Ascending aorta (tissue), 2 donors: ENCODE measurements at places on chromosomes 7 and 10.

DNA sequence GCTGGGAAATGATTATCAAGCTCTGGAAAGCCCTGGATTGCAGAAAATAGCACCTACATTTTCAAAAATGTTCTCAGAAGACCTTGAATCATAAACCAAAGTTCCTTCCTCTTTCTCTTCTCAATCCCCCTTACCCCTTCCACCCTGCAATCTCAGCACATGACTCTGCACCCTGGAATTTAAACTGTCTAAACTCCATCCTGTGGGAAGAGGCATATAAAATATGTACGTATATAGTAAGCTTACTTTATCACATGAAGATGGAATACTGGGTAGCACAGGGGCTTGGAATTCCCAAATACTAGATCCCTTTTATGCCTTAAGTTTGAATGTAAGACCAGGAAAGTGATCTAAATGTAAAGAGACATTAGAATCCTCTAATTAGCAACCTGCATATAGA, 7.7 kb downstream of the AGMO start:
- DNase-seq, result no peak

DNA sequence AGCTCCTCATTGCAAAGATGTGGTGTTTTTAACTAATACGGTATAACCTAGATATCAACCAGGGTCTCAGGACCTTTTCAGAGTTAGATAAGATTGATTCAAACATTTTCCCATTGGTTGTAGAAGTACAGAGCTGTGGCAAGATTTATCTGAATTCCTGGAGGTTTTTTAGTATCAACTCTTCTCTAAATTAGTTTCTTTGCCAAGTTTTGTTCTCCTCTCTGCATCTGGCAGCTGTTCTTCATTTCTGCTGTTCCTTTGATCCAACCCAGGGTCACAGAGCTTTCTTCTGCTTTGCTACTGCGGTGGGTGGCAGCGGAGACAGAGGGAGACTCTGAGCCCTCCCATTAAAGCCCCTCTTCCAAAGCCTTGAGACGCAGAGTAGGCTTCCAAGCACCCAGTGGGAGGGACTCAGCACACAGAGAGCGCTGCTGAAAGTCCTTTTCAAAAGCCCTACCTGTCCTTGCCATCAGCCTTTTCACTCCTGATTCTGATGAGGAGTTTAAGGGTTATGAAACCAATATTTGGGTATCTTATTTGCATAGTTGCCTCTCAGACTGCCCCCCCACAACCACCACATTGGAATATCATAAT, 146.3 kb upstream of the EEPD1 start:
- no peak for DNase-seq

- peak; percentile 78 for DNase-seq
Observed at GRCh38 chr7:104979167-104979841, 34.7 kb upstream of the KMT2E start.

- DNase-seq, result no peak
Observed at GRCh38 chr10:91796331-91797047, 1.7 kb upstream of the TNKS2 start.

GRCh38 chr7:136741941-136742340, 126.5 kb upstream of the CHRM2 start:
- DNase-seq, result no peak

- no peak for DNase-seq
Observed at GRCh38 chr10:74034301-74034700, 36.4 kb downstream of the VCL start.

- DNase-seq, result no peak
Observed at GRCh38 chr7:101870361-101871062, 53.1 kb downstream of the CUX1 start.

DNA sequence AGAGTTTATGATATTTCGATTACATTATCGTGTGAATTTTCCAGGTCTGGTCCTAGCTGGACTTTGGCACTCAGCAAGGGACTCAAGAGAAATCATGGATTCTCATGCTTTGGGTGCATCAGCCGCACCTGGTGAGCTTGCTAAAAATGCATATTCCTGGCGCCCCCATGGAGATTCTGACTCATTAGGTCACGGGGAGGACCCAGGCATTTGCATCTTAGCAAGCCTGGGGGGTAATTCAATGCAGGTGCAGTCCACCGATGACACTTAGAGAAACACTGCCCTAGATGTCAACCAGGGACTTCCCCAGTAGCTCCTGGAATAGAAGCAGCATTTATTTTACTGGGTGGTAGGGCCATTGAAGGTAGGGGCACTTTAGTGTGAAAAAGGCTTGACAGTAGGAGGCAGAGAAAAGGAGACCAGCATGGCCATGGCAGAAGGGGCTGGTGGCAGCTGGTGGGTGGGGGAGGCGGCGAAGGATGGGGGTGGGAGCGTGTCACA, 29.9 kb upstream of the PDCD4 start:
- no peak for DNase-seq

- no peak for DNase-seq
Observed at GRCh38 chr7:71019706-71020105, 112.2 kb upstream of the GALNT17 start.

DNA sequence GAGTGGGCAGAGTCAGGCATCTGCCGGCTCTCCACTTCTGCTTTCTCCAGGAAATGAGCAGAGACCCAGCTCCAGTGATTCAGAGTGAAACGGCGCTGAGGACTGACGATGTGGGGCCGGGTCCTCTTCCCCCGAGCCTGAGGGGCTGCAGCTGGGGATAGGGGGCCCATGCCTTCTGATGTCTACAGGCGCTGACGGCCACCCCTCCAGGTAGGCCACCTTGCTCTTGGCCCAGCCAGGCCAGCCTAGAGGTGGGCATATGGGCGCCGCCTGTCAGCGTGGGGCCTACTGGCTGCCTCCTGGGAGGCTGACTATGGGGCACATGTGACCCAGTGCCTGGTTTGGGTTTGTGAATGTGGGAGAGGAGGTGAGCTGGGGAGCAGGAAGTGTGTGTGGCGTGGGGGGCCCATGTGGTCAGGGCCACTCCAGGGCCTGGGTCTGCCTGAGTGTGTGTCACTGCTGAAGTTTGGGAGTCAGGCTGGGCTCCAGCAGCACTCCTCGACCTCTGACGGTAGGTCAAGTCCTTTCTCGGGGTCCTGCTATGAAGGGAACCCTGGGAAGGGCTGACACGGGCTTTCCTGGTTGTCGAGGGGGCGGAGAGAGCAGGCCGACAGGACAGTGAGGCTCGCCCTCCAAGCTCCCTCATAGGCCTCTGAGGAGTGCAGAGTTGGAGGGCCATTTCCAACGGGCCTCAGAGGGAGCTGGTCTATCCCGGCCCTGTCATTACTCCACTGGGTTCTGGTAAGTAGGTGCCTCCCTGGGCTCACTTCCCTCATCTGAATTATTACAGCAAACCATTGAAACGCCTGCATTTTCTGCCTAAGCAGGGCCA, at the start of gene WDFY4:
Gene WDFY4 (plus strand): TSS at position 82 of the 832 bp plus-strand sequence. CDS start 24,860 bp downstream, outside the sequence.
- DNase-seq, result no peak

GRCh38 chr10:116836083-116836482, 13.2 kb upstream of the ENO4 start:
- DNase-seq, result no peak

- DNase-seq, result peak; percentile 82
Observed at GRCh38 chr10:24383681-24384106, 174.8 kb downstream of the KIAA1217 start.

- DNase-seq, result no peak
Observed at GRCh38 chr7:156014808-156015207, 202.5 kb upstream of the SHH start.

DNA sequence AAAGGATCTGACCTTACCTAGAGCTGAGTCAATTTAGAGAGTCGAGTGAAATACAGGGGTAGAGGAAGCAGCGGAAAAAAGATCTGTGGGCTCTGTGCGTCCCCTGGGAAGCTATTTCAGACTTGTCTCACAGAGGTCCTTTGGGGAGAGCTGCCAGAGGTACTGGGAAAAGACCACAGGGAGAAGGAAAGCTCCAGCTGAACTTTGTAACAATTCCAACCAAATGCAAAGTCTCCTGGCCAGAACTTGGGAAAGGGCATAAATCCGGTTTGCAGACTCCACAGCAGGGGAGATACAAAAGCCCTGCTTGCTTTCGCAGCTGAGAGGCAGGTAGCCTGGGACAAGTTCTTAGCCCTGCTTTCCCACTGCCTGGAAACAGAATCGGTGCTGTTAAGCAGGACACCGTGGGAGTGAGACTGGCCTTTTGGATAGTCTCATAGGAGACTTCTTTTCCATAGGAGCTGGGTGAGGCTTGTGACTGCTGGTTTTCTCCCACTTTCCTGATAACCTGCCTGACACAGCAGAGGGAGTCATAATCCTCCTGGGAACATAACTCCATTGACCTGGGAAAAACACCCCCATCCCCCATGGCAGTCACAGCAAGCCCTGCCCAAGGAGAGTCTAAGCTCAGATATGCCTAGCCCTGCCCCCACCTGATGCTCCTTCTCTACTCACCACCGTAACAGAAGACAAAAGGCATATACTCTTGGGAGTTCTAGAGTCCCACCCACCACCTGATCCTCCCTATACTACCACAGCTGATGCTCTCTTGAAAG, 926.2 kb downstream of the KCNMA1 start:
- DNase-seq, result no peak

DNA sequence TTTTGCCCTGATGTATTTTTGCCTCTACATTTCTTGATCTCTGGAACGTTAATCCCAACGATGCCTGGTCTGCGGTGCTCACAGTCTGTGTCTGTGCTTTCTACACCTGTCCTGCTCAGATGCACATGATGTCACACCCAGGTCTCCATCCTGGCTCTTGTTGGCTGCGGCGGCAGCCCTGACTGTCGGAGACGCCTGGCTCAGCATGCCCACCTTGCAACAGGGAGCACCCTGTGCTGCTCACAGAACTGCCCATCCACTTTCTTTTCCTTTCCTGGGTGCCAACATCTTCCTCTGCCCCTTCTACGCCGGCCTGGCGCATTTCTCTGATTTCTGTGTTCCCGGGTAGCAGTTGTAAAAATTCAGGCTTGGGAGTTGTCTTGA, 106.2 kb downstream of the CUX1 start:
- no peak for DNase-seq

- no peak for DNase-seq
Observed at GRCh38 chr7:29651477-29651876, 87.8 kb downstream of the PRR15 start.

DNA sequence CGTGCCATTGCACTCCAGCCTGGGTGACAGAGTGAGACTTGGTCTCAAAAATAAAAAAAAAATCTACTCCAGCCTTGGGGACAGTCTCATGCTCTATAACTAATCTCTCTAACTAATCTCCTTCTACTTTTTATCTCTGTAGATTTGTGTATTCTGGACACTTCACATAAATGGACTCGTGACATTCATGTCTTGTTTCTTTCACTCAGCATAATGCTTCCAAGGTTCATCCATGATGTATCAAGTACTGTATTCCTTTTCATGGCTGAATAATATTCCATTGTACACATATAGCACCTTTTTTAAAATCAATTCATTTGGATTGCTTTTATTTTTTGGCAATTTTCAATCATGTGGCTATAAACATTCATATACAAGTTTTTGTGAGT, 9.8 kb upstream of the COL26A1 start:
- no peak for DNase-seq

GRCh38 chr10:110637558-110638053, 6.5 kb upstream of the RBM20 start:
- DNase-seq, result no peak

DNA sequence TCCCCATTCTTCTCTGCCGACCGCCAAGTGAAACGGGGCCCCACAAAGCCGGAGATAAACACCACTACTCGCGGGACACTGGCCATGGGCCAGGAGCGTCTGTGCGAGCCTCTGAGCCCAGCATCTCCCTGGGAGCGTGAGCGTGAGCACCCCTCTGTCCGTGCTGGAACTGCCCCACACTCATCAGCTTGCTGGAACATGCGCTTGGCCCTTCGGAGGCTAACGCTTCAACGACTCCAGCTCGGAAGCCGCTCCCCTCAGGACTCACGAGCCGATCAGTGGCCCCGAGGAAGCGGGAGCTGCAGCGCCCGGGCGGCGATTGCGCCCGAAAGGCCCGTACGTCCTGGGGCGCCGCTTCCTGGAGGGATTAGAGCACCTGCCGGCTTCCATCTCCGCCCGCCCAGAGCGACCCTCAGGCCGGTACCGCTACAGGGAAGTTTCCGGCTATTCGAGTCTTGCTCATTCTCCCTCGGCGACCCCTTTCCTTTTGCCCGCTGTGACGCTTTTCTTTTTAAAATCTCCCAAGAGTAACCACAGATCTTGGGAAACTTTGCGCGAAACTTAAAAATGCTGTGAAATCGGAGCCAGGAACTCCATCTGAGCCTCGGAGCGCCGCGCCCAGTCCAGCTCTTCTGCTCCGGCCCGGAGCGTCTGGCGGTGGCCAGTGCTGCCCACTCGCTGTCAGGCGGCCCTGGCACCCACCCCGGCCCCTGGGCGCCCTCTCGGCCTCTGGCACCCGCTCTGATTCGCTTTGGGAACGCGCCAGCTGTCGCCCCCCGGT, 1.0 kb downstream of the TLL2 start:
- no peak for DNase-seq

- DNase-seq, result no peak
Observed at GRCh38 chr7:24143547-24143946, 140.4 kb upstream of the NPY start.

DNA sequence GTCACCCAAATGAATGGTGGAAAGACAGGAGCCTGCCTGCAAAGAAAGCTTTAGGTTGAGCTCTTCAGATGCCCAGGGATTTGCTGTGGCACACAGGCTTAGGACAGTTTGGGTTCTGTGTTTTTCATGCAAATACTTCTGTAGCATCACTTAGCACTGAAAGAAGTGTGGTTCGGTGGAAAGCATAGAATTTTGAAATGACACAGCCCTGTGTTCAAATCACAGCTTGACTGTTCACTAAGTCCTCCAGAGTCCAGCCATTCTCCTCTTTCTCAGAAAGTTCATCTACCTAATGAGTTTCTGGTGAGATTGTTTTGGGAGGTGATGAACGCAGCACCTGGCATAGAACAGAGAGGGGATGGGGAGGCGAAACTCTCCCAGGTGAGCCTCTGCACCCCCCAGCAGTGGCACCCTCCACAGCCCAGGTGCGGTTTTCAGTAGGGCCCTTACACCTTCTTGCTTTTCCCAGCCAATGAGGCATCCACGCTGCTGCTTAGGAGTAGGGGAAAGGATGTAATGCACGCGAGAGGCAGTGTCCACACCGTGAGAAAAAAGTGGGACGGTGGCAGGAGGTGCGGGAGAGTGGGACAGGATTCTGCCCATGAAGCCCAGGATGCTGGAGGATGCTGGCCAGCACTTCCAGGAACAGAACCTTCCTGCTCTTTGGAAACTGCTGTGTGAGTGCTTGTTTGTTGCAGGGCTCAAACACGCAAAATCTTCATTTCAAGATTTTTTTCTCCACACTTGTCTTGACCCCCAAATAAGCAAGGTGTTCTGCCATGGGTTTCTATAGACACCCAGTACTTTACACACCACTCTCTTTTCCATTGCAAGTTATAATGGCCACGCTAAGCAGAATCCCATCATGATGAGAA, 11.6 kb downstream of the EN2 start:
- no peak for DNase-seq

GRCh38 chr10:60827791-60828488, 49.7 kb downstream of the CDK1 start:
- DNase-seq, result no peak

- DNase-seq, result no peak
Observed at GRCh38 chr10:45428611-45429510, 54.8 kb downstream of the ALOX5 start.

GRCh38 chr7:105189859-105190492, 176.0 kb downstream of the KMT2E start:
- DNase-seq, result no peak

GRCh38 chr7:43204081-43204480, 91.6 kb downstream of the HECW1 start:
- no peak for DNase-seq
